ENCODE measurements at places on chromosomes 5 and 9.

DNA sequence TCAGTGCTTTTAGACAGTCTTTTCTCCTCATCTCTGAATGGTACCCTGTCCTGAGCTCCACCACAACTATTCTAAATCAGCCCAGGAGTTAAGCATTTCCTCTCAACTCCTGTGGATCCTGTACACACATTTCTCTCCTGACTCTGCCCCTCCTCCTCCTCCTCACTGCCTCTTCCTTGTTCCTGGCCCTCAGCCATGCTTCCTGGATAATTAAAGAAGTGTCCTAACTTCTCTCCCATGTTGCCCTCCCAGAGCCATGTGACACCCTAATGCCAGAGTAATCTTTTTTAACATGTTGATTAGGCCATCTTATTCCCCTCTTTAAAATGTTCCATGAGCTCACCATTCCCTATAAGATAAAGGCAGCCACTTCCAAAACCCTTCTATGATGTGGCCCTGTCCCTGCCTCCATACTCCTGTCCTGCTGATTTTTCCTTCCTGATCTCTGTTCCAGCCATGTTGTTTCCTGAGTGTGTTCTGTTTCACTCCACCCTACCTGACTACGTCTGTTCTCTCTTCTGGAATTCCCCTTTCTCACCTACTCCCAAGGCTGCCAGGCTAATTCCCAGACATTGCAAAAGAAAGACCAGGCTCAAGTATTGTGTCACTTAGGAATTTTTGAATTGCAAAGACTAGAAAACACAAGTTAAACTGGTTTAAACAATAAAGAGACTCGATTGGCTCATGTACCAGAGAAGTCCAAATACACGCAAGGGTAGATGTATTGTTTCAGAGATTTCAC is 295.2 kb downstream of the MAST4 start:
- no peak for DNase-seq

DNA sequence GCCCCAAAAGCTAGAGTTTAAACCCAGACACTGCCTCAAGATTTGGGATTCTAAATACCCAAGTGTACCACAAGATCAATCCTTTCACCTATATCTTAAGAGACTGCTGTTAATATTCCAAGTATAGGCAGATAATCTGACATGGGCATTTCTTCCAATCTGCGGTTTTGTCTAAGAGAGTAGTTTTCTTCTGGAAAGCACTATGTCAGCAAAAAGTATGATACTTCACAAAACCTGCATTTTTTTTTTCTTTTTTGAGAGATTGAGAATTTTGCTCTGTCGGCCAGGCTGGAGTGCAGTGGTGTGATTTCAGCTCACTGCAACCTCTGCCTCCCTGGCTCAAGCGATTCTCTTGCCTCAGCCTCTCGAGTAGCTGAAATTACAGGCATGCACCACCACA is 190.7 kb upstream of the TYRP1 start:
- no peak for DNase-seq

- no peak for DNase-seq
Observed at GRCh38 chr5:150513375-150514309, 5.7 kb downstream of the NDST1 start.

- no peak for DNase-seq
Observed at GRCh38 chr5:104955479-104955878, 1392.9 kb upstream of the NUDT12 start.

GRCh38 chr9:124008303-124008693 is 3.3 kb upstream of the LHX2 start:
- DNase-seq = no peak

GRCh38 chr9:74117731-74118130 is 379.4 kb upstream of the RORB start:
- DNase-seq = no peak

GRCh38 chr9:111831371-111832108 is 36.8 kb upstream of the SHOC1 start:
- no peak for DNase-seq

DNA sequence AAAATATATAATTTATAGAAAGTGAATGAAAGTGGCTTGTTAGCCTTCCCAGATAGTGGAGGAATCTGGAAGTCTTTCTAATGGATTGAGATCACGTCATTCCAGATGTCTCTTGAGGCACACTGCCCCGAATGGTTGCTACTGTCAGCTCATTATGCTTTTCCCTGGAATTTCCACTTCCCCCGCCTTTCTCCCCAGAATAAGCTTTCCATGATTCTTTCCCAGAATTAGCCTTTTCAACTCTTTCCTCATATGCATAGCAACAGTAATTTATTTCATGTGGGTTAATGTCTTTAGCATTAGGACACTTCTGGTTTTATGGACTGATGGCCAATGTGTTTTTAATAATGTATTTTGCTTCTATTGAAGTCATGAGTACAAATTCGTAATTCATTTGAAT is 81.5 kb downstream of the PALM2AKAP2 start:
- no peak for DNase-seq

DNA sequence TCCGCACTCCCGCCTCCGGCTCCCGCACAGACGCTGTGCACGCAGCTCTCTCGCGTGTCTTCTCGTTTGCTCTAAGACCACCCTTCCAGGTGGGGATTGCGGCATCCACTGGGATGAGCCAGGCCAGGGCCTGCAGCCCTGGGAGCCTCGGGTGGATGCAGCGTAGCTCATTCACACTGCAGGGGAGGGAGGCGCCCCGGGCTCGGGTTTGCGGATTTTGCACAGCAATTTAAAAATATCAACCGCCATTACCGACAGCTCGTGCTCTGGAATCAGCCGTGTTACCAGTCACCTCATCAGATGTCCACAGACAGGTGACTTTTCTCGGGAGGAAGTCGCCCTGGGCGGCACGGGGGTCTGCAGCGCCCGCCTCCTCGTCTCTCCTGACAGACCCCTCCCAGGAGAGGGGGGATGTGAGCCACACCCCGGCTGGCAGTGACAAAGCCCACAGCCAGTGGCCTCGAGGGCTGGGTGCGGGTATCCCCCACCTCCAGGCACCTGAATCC is 20.8 kb upstream of the SLC6A3 start:
- DNase-seq = no peak

DNA sequence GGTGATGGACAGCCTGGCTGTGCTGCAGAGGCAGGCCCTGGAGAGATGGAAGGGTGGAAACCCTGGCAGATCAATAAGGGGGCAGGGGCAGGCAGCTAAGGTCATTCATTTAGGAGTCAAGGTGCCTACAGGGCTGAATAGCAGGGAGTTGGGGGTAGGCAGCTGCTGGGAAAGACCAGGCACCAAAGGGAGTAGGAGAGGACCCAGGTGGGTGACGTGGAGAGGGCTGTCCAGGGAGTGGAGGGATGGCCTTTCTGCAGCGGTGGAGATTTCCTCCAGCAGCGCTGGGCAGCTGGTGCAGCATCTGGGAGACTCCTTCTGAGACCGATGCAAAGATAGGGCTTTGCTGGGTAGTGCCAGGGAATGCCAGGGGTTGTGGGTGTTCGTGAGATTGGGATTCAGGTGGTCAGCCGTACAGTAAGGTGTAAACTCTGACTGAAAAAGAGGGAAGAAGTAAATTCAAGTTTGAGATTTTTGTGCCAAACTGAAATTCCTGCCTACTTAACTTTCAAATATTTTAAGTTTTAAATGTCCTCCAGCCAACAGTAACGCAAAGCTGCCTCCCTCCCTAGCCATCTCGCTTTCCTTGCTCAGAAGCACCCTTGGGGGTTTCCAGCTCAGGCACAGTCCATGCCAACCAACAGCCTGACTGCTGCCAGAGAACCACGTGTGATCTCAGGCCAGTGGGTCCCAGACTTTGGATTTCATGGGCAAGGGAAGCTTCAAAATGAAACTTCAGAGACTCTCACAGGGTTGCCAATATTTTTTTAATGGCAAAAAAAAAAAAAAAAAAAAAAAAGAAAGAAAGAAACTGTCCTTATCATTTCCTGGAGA is 18.6 kb upstream of the ANGPTL2 start:
- DNase-seq = no peak

DNA sequence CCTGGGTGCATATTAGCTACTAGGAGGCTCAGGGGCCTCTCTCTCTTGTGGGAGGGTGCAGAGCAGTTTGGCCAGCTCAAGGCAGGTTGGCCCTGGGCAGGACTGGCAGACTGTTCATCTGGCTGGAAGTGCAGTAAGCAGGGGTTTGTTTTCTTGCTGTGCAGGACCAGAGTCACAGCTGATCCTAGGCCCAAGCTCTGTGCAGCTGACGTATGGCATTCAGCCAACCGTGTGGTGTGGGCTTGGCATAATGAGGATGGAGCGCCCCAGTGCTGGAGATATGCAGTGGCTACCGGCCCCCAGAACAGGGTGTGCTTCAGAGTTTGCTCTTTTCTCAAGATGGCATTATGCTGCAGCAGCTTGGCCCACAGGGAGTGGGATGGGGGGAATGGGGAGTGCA is 31.0 kb upstream of the PHF24 start:
- no peak for DNase-seq

DNA sequence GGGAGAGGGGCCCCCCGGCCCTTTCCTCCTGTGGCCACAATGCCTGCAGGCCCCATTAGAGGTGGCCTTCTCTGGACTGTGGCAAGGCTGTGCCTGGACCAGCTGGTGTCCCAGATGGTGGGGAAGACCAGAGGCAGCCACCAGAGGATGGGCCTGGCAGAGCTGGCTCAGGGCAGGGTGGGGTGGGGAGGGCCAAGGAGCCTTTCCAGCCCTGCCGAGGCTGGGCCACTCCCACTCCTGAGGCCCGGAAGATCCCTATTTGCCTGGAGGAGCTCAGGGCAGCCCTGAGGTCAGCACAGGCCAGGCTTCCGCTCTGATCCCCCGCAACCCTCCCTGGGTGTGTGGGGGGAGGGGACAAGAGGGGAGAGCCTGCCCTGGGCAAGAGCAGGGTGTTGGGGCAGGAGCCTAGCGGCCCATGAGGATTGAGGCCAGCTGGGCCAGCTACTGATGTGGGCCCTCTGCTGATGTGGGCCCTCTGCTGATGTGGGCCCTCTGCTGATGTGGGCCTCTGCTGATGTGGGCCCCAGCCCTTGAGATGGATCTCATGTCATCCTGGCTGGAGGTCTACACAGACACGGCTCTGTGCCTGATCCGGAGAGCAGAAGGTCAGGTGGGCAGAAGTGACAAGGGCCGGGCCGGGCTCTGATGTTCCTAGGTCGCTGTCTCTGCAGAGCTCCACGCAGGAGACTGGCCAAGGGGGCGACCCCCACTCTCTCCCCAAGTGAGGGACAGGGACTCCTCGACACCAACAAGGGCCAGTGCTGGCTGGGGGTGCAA is 6.0 kb downstream of the MRPS2 start:
- DNase-seq = no peak

DNA sequence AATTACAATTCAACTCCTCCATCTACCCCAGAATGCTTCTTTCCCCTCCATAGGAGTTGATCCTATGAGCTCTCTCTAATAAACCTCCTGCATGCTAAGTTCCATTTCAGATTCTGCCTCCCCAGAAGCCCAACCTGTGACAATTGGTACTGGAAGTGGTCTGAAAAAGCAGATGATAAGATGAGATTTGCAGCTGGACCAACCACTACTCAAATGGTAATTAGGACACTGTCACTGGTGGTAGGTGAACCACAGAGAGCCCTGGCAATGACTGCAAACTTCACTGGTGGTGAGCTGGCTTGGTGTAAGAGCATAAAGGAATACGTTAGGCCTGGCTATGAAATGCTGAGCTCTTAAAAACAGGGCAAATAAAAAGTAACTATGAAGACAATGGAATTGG is 112.6 kb downstream of the ESM1 start:
- DNase-seq = no peak

GRCh38 chr9:116154976-116155697 is 1.5 kb downstream of the PAPPA start:
- DNase-seq = no peak

GRCh38 chr5:54310433-54311175 is at the start of gene ARL15:
Gene ARL15 (minus strand): TSS chr5:54310573.
- DNase-seq = peak; percentile 95

All from activated T-cell treated with anti-CD3 and anti-CD28 coated beads for 4 hours (primary cell).